ENCODE measurements at places on chromosomes 1 and 21.

- DNase-seq, result no peak
Measured at GRCh38 chr1:169765580-169766331, 29.0 kb downstream of the METTL18 start.

- DNase-seq, result no peak
Measured at GRCh38 chr1:53678507-53678906, 60.5 kb downstream of the GLIS1 start.

- no peak for DNase-seq
Measured at GRCh38 chr1:50959303-50959912, 659 bp downstream of the FAF1 start.

GRCh38 chr1:98104289-98104688 lies 183.5 kb upstream of the DPYD start:
- no peak for DNase-seq

GRCh38 chr1:9903801-9904527 lies 6.1 kb downstream of the CTNNBIP1 start:
- DNase-seq, result peak; percentile 20

DNA sequence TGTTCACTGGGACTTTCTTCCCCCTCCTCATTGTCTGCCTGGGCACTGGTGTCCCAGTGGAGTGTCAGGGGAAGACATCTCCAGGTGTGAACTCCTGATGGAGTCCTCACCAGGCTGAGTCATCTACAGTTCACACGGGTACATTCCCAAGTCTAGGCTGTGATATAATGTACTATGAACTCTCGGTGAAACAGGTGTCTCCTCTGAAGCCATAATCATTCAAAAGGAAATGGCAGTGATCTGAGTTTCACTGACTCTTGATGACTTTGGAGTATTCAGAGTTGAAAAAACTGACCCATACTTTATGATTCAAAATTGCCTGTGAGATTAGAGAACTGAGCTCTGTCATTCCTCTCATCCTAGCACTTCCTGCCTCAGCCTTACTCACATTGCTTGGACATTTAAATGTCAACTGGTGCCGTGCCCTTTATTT lies 9.1 kb downstream of the LAMC2 start:
- no peak for DNase-seq

DNA sequence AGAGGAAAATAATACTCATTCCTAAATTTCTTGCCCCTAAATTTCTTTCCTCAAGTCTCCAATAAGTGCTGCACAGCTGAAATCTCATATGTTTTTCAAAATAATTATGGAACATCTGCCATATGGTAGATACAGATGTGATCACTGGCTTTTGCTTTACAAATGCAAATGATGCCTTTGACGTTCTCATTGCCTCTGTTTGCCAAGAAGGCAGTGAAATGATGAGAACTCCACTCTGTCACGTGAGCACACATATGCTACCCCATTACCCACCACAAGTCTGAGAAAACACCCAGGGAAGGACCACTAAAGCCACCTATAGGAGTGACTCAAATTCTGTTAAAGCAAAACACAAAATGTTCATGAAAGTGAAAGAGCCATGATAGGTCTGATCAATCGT lies 43.9 kb downstream of the DSCAM start:
- no peak for DNase-seq

Measured in T-helper 2 cell treated with Interferon-gamma antibody and Interleukin-4, amounts not matched to agents 5 μg/mL and 100 μg/mL, for 36 hours (primary cell).